Kidney glomerular epithelial cell (primary cell): ENCODE measurements at places on chromosomes 5 and 9.

DNA sequence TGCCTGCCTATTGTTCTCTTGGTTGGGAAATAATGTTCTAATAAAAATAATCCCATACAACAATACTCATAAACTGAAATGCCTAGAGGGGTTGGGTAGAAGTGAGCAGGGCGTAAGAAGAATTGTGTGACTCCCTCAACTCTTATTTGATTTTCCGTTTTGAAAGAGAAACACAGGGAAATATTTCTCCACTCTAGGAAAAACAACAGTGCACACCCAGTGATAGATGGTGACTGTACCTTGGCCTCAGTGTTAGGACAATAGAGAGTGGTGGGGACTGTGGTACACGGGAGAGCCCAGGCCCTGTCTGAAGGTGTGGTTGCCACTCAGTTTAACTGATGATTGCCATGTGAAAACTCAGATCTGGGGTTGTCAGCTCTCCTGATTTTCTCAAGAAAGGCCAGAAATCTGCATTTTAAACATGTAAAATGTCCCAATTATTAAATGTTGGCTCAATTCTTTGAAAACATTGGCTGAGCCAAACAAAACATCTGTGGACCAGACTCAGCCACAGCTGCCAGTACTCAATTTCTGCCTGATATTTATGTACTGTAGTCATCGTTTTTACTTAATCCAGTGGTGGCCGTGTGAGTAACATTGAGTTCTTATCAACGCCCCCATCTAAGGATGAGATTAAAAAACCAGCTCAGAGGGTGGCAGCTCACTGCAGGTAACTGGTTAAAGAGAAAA, 103.8 kb upstream of the ZNF618 start:
- DNase-seq = no peak

DNA sequence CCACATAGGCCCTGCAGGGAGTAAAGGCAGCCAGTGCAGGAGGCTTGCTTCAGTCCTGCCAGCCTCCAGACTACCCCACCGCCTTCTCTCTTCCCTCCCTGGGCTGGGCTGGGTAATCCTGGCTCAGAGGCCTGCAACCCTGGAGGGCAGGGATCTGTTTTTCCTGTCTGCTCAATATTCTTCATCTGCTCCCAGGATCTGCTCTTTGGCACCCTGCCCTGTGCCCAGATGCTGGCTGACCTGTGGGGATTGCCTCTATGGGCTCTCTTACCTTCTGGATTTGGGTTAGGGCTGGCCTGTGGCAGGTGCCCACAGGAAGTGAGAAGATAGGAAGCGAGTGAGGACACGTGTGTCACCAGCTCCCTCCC, 7.3 kb upstream of the ANGPTL2 start:
- no peak for DNase-seq

DNA sequence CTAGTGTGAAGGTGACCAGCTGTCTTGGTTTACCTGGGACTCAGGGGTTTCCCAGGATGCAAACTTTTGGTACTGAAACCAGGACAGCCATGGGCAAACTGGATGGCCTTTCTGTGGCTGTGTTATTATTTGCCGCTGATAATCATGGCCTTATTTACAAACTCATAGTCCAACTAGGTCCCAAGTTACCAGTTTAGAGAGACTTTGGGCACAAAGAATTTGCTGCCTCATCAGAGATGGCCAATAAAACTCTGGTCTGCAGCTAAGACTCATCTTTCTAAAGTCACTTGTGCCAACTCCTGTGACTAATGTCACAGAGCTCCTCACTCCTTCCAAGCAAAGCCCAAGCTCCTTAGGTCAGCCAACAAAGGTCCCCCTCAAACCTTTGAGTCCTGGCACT, 47.5 kb upstream of the PLPP6 start:
- no peak for DNase-seq

GRCh38 chr5:73338256-73339050, 110.1 kb downstream of the FOXD1 start:
- peak; percentile 60 for DNase-seq

- DNase-seq = no peak
These were observed 65.4 kb downstream of the SEMA5A start for GRCh38 chr5:9480499-9480898.

DNA sequence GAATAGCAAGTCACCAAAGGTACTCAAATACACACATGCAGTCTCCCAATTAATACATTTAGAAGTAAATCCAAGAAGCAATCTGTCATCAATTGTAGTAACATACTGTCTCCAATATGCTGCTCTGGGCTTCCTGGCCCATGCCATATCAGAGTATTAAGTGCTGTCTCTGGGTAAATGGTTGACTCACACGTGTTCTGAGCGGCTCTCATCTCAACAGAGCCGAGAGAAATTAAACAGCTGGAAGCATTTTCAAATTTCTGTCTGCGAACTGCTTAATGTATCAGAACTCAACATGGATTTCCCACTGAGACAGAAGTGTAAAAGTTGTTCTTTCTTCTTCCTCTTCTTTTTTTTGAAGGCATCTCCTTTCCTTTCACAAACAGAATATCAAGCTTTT, 247.3 kb upstream of the TAS2R1 start:
- no peak for DNase-seq

DNA sequence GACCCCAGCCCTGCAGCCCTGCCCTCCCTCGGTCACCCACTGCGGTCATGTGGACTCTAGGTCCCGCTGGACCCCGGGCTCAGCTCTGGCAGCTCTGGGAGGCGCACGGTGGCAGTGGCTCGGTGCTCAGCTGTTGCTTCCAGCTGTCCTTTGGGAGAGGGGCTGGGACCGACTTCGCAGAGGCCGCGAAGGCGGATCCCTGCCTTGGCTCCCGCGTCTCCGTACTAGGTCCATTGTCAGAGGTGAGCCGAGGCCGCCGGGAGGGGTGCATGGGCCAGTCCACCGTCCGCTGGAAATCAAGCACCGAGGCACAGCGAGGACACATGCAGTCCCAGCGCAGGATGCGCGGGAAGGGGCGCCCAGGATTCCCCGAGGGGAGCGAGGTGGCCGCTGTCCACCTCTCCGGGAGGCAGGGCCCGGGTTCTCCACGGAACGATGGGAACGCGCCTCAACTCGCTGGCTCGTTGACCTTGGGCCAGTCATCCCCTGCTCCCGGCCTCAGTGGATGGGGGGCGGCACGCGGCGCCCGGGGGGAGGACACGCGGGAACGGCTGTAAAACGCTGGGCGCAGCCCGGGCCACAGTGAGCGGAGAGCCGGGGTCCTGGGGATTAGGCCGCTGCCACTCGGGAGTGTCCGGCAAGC, 732 bp downstream of the GBGT1 start:
- DNase-seq = no peak

- DNase-seq = no peak
These were observed 92.6 kb downstream of the SH3TC2 start for GRCh38 chr5:148970228-148970627.
